A549 treated with dexamethasone at 1 μM for 4 hours (cell line): ENCODE measurements at places on chromosomes 3 and 15. TPM values are rescaled to one million over a fixed set of nuclear protein-coding genes. Genes with fewer than 3 reads are reported as not detected.

The NDN gene
- total RNA-seq = 0.07 to 0.10 TPM (median 0.08 TPM) in 5 replicates

The KBTBD12 gene
- not detected in 5 replicates for total RNA-seq

The MAP1A gene
- 0.45 to 0.74 TPM (median 0.64 TPM) in 5 replicates for total RNA-seq

The SEMA3F gene
- 13.4 to 22.0 TPM (median 19.5 TPM) in 5 replicates for total RNA-seq

The TMEM45A gene
- total RNA-seq = 1.7 to 2.8 TPM (median 2.4 TPM) in 5 replicates

The C3orf33 gene
- total RNA-seq = 5.3 to 6.4 TPM (median 5.6 TPM) in 5 replicates

The ZNF80 gene
- total RNA-seq = 0.04 TPM in 1 of 5 replicates, not detected in the others

The SLC9C1 gene
- total RNA-seq = not detected in 5 replicates

The CPN2 gene
- not detected in 5 replicates for total RNA-seq

The FAM174B gene
- total RNA-seq = 6.5 to 9.1 TPM (median 8.5 TPM) in 5 replicates

The ZNF385D gene
- not detected in 5 replicates for total RNA-seq

The GAP43 gene
- total RNA-seq = 0.05 to 0.09 TPM (median 0.06 TPM) in 4 of 5 replicates, not detected in the other

The P2RY14 gene
- total RNA-seq = not detected in 5 replicates

The C3orf70 gene
- total RNA-seq = 0.07 to 0.16 TPM (median 0.13 TPM) in 5 replicates

The SAMD7 gene
- not detected in 5 replicates for total RNA-seq

The AGBL1 gene
- total RNA-seq = not detected in 5 replicates

The TM6SF1 gene
- 0.06 to 0.20 TPM (median 0.12 TPM) in 5 replicates for total RNA-seq

The RTP4 gene
- total RNA-seq = not detected in 5 replicates

The GOLGA8O gene
- 0.27 to 0.57 TPM (median 0.38 TPM) in 5 replicates for total RNA-seq

The COL8A1 gene
- total RNA-seq = not detected in 5 replicates

The SSR3 gene
- total RNA-seq = 160 to 223 TPM (median 211 TPM) in 5 replicates

The GPR27 gene
- total RNA-seq = 2.3 to 3.4 TPM (median 2.7 TPM) in 5 replicates

The MYZAP gene
- total RNA-seq = 0.94 to 1.5 TPM (median 1.3 TPM) in 5 replicates

The MED12L gene
- 0.23 to 0.90 TPM (median 0.41 TPM) in 5 replicates for total RNA-seq

The ISL2 gene
- 2.4 to 4.5 TPM (median 3.5 TPM) in 5 replicates for total RNA-seq

The CHST13 gene
- 0.59 to 0.88 TPM (median 0.63 TPM) in 5 replicates for total RNA-seq

The SLC9A9 gene
- 0.07 to 0.40 TPM (median 0.27 TPM) in 5 replicates for total RNA-seq

The PML gene
- 10.9 to 17.1 TPM (median 14.7 TPM) in 5 replicates for total RNA-seq

The SLC2A2 gene
- total RNA-seq = not detected in 5 replicates

The SKOR1 gene
- total RNA-seq = 0.05 to 0.08 TPM (median 0.06 TPM) in 4 of 5 replicates, not detected in the other

The KLHL40 gene
- not detected in 5 replicates for total RNA-seq

The MASP1 gene
- total RNA-seq = 0.02 to 0.44 TPM (median 0.08 TPM) in 4 of 5 replicates, not detected in the other

The SERINC4 gene
- 0.06 to 0.15 TPM (median 0.09 TPM) in 5 replicates for total RNA-seq
